CD4-positive, alpha-beta T cell treated with Interleukin-17A for 4 hours (primary cell): ENCODE measurements at places on chromosomes 7 and 10.

- DNase-seq = no peak
Measured at GRCh38 chr7:131154380-131154779, 173.3 kb upstream of the MKLN1 start.

DNA sequence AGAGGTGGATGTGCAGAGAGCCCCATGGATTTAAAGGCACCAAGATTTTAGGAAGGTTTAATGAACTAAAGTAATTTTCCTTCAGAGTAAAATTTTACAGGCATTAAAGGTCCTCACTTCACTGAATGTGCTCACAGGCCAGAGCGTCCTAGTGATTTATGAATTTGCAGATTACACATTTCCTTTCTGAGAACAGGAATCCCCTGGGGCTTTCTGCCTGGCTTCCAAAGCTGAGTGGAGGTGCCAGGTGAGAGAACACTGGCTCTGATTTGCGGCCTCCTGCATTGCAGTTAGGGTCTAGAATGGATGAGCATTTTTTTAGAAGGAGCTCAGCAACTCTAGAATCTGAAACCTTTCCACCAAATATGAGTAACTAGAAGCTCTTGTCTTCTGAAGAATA lies 194.3 kb downstream of the SORCS3 start:
- no peak for DNase-seq

DNA sequence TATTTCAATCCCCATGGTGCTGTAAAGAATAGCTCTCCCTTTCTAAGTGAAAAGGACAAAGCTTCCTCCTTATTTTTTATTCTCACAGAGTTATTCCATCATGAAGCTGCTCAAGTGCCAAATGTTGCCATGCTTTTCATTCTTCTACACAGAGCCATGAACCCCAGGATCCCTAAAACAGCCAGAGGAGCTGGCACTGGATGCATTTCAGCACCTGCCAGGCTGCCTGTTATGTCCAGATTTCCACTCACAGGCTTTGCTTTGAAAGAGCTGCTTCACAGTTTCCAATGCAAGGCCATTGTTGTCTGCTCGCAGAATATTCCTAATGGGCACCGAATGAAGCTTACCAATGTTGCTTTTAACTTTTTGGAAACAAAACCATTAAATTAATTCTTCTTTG lies 256.2 kb upstream of the NPSR1 start:
- DNase-seq = no peak

DNA sequence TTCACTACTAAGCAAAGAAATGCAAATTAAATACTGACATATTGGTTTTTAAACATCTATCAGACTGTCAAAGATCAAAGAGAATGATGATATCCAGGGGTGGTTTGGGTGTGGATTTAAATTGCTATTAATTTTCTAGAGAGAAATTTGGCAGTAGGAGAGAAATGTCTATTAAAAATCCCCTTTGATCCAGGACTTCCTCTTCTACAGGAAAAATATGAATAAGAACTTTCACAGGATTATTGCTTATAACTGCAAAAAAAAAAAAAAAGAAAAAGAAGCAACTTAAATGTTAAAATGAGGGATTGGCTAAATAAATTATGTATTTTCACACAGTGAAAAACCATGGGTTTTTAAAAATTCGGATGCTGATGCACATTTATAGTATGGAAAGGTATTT lies 21.0 kb downstream of the CFAP58 start:
- no peak for DNase-seq

DNA sequence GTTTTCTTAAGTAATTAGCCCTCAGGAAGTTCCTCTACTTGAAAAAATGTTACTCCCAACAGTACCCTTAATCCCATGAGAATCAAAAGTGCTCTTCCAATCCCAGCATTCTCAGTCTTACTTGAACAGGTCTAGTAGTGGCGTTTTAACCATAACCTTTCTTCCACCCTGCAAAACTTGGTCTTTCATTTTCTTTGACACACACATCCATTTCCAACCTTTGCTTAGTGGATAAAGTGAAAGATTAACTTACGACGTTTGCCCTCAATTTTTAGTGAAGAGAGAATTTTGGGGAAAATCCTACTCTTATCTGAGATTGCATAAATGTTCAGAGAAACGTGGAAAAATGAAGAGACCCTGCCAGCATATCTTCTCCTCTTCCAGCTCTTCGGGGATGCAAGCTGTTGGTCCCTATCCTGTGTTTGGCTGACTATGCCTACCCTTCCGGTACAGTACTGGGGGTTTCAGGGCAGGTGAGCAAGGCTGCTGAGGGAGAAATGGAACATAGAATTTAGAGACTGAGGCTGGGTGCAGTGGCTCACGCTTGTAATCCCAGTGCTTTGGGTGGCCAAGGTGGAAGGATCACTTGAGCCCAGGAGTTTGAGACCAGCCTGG lies 18.8 kb downstream of the WBP1L start:
- no peak for DNase-seq

- DNase-seq = no peak
Measured at GRCh38 chr10:32227802-32228201, 119.2 kb downstream of the EPC1 start.

GRCh38 chr10:98041352-98042043 lies 11.1 kb upstream of the CRTAC1 start:
- DNase-seq = peak; percentile 50

DNA sequence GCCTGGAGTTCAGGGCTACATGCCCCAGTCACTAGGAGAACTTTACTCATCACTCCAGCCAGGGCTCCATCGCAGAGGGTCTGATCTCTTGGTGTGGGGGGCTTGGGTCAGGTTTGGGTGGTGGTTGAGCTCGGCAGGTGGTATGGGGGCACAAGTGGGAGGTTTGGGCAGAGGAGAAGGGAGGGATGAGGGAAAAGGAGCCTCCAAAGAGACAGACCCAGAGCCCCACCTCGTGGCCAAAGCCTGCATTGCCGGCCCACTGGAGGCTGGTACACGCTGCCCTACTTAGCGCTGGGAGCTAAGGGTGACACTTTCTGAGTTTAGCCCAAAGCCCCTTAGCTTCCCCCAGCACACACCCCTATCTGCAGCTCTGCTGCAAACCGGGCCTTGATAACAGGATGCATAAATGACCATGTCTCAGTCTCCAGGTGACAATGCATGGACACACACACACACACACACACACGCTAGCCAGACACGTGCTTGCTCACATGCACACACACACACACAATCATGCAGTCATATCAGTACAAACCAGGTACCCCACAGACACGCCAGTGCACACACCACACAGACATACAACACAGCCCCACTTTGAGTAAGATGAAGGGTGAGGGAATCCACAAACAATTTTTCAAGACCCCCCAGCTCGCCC lies 14.7 kb downstream of the LZTS2 start:
- DNase-seq = peak; percentile 86

- DNase-seq = no peak
Measured at GRCh38 chr10:78764436-78764835, 304.3 kb upstream of the ZMIZ1 start.

DNA sequence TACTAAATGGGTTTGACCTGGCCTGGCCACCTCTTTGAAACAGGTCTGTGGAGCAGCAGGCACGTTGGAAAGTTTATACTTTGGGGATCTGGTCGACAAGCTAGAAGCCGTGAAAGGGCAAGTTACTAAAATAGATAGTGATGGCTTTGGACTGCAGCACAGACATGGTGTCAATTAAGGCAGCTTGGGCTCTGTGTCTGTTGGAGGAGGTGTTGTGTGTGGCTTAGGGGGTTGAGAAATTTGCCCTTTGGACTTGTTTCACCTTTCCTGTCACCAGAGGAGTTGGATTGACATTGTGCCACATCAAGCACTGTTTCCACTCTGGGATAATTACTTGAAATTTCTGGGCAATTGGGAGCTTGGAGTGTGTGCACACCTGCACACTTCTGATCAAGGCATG lies 251.8 kb upstream of the MKI67 start:
- DNase-seq = no peak

- no peak for DNase-seq
Measured at GRCh38 chr7:2196381-2197378, 36.1 kb downstream of the MAD1L1 start.

DNA sequence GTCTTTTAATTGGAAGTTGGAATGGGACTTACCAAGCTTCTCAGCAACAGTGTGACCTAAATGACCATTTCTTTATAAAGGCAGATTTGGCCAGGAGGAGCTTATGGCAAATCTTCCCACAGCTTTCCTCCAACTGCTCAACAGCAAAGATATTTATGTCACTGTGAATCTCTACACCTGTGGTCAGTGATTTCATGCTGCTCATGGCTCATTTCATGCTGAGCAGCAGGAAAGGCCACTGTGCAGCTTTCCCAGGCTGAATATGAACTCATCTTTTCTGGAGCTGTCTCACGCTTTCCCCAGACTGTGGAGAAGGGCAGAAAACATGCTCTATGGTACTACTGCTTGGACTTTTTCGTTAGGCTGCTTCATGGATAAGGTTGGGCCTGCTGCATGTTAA lies 29.8 kb downstream of the CALCR start:
- DNase-seq = no peak

GRCh38 chr10:80410578-80411145 lies 2.3 kb downstream of the PRXL2A start:
- DNase-seq = no peak

GRCh38 chr7:33832271-33832721 lies 73.0 kb upstream of the BMPER start:
- DNase-seq = no peak

GRCh38 chr10:51369903-51370302 lies 295.6 kb downstream of the PRKG1 start:
- DNase-seq = no peak

GRCh38 chr10:123784646-123785045 lies 107.0 kb downstream of the CPXM2 start:
- no peak for DNase-seq

- no peak for DNase-seq
Measured at GRCh38 chr10:99161165-99161564, 74.5 kb downstream of the HPSE2 start.

- DNase-seq = peak; percentile 63
Measured at GRCh38 chr10:32207544-32207943, 139.4 kb downstream of the EPC1 start.
